ENCODE measurements at places on chromosomes 12 and 14.

DNA sequence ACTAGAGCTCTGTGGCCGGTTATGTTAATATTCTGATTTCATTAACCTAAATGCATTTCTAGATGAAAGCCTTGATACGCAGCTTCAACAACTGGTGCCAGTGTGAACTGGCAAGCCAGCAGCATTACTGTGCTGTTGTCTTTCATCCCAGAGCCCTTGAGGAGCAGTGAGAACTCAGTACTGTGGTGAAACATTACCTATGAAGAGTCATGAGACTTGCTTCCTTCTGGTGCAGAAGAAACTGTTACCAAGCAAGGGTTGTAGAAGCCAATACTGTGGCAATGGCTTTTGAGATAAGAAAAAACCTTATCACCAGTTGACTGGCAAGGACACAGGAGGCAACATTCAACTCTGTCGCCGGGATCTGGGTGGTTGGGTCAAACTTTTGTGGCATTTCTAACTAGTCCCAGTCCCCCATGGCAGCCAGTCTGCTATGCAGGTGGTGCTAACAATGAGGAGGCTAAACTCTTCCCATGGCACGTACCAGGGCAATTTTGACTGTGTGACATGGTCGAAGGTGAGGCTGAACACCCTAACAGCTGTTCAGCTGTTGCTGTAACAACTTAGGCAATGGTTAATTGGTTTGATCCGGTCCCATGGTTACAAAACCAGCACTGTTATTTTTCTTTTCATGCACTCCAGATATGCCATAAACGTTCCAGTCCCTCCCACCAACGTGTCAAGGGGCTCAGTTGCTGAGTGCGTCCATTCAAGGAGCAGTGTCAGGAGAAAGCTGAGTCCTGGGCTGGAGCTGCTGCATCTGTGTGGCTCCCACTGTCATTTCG is 12.6 kb upstream of the LGALS3 start:
- peak; percentile 54 for DNase-seq

DNA sequence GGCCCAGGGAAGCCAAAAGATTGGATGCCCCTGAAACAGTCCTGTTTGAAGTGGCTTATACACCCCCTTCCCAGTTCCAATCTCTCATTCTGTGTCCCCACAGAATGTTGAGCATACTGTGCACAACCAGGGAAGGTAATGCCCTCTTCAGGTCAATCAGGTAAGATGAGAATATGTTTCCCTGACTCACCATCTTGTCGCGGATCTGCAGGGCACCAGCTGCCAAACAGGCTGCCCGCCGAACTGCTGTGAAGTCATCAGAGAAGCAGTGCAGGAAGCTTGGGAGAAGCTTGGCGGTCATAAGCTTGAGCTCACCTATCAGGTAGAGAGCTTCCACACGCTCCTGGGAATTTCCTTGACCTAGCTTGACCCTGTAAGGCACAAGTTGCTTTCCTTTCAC is 9.6 kb downstream of the RIOX1 start:
- DNase-seq, result no peak

DNA sequence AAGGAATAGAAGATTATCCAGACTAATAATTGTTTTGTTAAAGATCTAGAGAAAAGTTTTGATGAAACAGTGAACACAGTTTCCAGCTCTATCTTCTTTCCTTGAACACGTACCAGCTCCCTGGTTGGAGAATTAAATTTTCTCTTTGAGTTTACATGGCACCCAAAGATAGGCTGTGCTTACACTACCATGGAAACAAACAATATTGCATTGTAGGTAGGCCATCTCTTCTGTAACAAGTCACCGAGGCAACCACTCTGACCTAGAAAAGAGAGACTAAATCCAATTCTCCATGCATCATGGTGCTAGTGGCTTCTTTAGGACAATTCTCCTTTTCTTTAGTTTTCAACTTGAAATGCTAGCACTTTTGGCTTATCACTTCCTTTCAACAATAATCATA is 9.9 kb downstream of the BMAL2 start:
- no peak for DNase-seq

DNA sequence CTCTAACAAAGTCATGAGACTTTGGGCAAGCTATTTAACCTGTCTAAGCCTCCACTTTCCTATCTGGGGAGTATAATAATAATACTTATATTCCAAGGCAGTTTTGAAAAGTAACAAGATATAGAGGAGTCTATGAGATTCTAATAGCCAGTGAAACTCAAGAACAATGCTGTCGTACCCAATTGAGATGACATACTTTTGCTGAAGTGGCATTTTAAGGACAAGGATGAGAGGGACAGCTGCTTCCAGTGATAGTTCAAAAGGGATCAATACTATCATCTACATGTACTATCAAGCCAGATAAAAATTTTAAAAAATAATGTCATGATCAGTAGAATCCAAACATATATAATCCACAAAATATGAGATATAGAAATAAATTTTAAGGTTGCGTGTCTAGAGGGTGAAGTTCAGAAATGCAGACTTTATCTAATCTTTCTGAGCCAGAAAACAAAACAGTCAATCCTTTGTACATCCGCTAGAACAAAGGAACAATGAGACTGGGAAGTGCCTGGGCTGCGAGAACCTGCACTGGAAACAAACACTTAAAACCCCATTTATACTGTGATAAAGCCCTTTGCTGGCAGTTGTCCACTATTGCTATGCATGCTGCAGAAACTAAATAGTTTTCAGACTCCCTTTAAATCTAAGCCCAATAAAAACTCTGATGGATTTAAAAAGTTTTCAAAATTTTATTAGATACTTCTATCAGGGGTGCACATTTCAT is 38.6 kb downstream of the PTPRB start:
- no peak for DNase-seq

- peak; percentile 76 for DNase-seq
Measured at GRCh38 chr14:73627151-73627558, 14.8 kb downstream of the ACOT6 start.

DNA sequence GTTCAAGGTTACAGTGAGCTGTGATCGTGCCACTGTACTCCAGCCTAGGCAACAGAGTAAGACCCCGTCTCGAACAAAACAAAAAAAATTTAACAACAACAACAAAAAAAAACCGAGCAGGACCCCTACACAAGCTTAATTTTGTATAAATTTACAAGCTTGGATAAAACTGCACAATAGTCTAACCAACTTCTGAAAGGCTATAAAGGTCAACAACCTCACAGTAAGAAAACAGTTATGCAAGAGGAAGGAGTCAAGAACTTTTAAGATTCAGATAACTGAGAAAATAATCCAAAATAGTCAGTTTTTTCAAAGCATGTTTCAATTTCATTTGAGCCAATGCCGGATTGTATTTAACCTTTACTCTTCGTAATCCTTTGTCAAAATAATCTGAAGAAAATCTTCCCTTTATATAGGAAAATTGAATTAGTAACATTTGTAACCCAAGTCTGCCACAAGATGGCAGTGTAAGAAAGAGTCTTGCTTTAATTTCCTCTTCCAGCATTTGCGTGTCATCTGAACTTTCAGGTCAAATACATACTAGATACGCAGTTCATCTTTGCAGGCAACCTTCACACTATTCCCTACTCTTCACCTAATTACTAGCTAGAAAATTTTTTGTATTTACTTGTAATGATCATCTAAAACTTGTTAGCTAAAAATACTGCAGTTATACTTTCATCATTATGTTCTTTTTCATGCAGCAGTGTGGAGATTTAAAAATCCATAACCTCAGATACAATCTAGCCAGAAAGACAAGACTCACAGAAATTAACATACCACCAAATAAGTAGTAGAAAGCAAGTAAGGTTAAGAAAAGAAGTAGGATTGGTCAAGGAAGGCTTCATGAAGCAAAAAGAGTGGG is 5.8 kb downstream of the CCNB1IP1 start:
- DNase-seq, result peak; percentile 86

DNA sequence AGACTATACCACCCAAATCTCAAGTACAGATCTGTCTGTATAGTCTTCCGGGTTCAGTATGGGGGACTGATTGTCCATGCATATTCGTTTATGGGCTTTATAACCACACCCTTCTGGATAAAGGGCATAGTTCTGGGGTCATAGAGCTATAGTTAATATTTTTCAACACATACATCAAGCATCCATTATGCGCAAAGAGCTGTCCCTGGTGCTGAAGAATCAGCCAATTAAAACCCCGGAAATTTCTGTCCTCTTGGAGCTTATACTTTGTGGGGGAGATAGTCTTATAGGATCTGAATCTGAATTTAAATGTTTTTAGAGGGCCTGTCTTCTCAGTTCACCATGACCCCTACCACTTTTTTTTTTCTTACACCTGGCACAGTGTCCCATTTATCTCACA is 256.7 kb downstream of the SUDS3 start:
- no peak for DNase-seq

DNA sequence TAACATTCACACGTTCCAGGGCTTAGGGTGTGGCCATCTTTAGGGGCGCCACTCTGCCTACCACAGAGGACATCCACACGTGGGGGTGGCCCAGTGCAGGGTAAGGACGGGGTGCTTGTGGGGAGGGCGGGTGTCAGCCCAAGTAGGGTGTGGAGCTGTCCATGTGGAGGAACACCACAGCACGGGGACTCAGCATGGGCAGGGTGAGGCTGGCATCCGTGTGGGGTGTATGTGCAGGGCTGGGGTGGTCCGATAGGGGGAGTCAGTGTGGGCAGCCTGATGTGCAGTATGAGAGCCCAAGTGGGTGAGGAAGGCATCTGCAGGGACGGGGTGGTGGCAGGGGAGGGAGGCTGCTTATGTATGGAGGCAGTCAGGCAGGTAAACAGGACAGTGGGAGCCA is 17.7 kb downstream of the PSMC1 start:
- no peak for DNase-seq

DNA sequence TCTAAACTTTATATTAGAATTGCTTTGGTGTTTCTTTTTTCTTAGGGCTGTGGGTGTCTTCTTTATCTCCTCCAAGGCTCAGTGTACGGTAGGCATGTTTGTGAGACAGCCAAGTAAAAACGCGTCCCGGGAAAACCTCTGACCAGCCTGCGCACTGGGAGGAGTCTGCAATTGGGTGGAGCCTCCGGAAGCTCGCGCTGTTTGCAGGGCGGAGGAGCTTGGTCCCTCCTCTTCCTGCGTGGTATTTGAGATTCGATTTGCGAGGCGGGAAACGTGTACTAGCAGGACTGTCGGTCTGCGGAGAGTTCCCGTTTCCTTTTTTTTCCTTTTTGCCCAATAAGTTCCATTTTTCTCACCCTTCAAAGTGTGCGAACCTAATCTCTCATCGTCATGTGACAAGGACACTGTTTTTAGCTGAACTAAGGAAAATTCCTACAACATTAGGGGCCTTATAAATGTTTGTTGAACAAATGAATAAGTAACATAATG is 182.1 kb upstream of the OTX2 start:
- DNase-seq, result no peak

- DNase-seq, result no peak
Measured at GRCh38 chr12:113057565-113058485, 1.3 kb downstream of the DTX1 start.

DNA sequence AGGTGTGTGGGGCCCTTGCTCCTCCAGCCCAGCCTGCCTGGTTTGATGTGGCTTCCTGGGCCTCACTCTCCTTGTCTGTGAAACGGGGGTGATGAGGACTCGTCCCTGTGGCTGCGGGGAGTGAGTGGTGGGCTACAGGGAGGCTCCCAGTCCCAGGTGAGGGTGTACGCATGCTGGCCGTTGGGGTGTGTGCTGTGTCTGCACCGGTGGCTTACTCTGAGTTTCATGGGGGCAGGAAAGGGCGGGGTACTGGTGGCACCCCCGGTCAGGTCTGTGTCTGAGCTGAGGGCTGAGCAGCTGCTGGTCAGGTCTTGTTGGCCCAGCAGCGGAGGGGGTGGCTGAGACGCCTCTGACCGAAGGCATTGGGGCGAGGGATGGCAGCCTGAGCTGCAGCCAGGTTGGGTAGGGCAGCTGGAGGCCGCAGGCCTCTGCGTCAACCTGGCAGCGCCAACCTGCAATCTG is 11.2 kb downstream of the ULK1 start:
- no peak for DNase-seq

DNA sequence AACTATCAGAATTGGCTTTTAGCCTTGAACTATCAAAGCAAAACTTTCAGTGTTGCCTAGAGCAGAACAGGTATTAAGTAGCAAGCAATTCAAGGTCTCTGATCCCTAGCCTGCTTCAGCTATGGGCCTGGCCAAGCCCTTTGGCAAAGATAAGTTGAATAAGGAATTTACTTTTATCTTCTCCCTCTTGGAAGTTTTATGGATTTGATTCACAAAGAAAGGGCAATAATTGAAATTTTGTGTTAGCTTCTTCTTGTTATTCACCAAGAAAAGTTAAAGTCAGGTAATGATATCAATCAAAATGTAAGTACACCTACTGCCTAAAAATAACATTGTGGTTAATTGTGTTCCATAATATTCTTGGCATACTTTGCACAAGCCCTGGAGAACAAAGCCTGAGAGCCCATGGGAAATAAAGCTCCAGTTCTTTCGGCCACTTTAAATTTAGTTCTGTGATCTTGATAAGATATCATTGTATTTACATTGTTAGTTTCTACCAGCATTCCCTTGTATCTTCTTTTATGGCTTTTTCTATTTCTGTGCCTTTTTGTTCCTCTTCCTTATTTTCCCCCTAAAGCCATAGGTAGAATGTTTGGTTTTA is 158.0 kb downstream of the RAD51B start:
- no peak for DNase-seq

DNA sequence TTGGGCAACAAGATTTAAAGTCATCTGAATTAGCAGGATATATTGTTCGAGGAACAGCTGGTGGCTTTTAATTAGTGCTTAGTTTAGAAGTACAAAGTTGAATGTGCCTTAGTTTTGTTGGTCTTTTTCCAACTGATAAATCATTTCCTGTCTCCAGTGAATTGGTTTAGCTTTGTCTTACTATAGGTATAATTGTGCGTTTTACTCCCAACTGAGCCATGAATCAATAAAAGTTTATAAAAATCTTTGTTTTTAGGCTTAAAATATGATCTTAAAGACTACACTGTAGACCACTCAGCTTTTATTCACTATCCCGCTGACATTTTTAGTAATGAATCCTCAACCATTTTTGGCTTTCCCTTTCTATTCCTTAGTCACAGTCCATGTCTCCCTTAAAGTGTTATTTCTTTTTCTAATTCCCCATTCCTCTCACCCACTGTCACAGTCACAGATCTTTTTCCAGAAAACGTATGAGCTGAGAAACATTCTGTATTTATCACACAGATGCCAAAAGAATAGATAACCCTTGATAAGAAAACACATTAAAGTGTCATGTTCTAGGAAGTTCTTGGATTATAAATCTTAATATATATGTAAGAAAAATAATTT is 34.0 kb upstream of the ALG10 start:
- DNase-seq, result no peak

GRCh38 chr12:105245291-105245690 is 9.3 kb upstream of the APPL2 start:
- no peak for DNase-seq

- no peak for DNase-seq
Measured at GRCh38 chr12:78651755-78652154, 212.8 kb upstream of the SYT1 start.
